Naive B cell (primary cell): ENCODE measurements at places on chromosomes 4 and X.

DNA sequence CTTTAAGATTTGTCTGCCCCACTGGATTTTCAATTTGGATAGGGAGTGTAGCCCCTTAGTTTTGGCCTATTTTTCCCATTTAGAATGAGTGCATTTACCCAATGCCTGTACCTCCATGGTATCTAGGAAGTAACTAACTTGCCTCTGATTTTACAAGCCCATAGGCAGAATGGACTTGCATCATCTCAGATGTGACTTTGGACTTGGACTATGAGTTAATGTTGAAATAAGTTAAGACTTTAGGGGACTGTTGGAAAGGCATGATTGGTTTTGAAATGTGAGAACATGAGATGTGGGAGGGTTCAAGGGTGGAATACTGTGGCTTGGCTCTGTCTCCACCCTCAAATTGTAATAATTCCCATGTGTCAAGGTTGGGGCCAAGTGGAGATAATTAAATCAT lies 2480.2 kb downstream of the PCDH7 start:
- no peak overlapping the region for H3K4me3 ChIP-seq
- no peak overlapping the region for H3K27ac ChIP-seq
- no peaks in the 10 kb centered on the region for H3K4me1 ChIP-seq
- H3K27me3 ChIP-seq, result no peaks in the 10 kb centered on the region
- H3K36me3 ChIP-seq, result no peaks in the 10 kb centered on the region

- no peaks in the 10 kb centered on the region for H3K36me3 ChIP-seq
- H3K27ac ChIP-seq, result no peak within 1 kb of the TSS
- no peaks in the 10 kb centered on the region for H3K27me3 ChIP-seq
Observed at GRCh38 chrX:49878834-49879655, at the start of gene USP27X. Gene USP27X, plus strand, starts transcription at chrX:49879484. Its CDS starts 824 bp downstream, at chrX:49880308.

GRCh38 chrX:141278306-141278705 lies 36.0 kb upstream of the SPANXC start:
- H3K27ac ChIP-seq, result no peak overlapping the region
- no peaks in the 10 kb centered on the region for H3K4me1 ChIP-seq
- H3K27me3 ChIP-seq, result no peaks in the 10 kb centered on the region
- no peak overlapping the region for H3K4me3 ChIP-seq
- DNase-seq, result no peak

DNA sequence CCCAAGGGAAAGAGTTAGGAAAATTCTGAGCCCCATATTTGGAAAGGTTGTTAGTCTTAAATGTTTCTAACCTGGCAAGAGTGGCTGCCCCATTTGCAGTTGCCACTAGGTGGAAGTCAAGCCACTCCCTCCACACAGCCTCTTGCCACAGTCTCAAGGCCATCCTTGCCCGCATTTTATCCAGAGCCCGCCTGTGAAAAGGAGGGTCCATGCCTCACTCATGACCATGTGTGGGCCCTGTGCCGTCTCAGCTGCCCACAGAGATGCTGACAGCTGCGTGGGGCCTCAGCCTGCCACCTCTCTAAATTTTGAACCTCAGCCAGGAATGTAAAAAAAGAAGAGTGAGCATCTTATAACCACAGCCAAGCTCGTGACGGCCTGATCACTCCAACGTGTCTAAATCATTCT lies 201.5 kb upstream of the FAM241A start:
- no peaks in the 10 kb centered on the region for H3K36me3 ChIP-seq
- no peak overlapping the region for H3K4me3 ChIP-seq
- no peak for DNase-seq
- H3K27ac ChIP-seq, result no peak overlapping the region

DNA sequence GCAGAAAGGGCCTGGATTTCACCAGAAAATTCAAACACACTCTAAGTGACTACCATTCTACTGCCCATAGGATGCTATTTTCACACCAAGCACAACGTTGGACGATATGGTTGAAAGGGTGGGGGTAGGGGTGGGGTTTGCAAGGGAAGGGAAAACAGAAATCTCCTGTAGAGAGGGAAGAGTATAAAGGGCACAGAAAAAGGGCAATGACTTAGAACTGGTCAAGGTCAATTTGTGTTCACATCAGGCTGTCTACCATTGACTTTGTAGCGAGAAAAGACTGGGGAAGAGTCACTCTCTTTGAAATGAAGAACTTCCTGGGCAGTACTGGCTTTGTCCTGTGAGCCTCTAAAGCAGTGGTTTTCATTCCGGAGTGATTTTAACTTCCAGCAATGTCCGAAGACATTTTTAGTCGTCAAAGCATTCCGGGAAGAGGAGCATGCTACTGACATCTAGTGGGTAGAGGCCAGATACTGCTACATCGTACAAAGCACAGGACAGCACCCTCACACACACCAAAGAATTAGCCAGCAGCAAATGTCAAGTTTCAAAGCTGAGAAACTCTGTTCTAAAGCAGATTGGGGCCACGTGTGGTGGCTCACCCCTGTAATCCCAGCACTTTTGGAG lies 48.4 kb upstream of the SLC7A3 start:
- peaks cover 8% of the 10 kb centered on the region for H3K27me3 ChIP-seq
- no peak for DNase-seq
- H3K4me1 ChIP-seq, result no peaks in the 10 kb centered on the region
- peak overlapping the region; percentile 22 for H3K4me3 ChIP-seq
- H3K27ac ChIP-seq, result no peak overlapping the region
- H3K36me3 ChIP-seq, result no peaks in the 10 kb centered on the region

DNA sequence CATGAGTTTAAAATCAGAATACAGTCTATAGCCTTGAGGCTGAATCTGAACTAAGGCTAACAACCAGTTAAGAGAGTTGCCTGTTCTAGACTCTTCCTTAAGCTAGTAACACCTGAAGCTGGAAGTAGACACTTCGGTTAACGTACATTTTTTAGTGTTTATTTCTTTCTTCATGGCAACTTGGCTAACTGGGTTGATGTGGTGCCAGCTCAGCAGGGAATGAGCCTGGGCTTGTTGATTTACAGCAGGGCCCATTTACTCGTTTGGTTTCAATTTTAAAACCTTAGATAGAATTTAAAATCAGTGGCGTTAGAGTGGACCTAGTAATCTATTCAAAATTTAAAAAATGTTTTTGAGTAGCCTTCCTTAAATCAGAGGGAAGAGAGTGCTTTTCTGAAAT lies 137.6 kb upstream of the ESX1 start:
- no peaks in the 10 kb centered on the region for H3K36me3 ChIP-seq
- no peaks in the 10 kb centered on the region for H3K4me1 ChIP-seq
- DNase-seq, result no peak
- H3K27me3 ChIP-seq, result no peaks in the 10 kb centered on the region
- H3K4me3 ChIP-seq, result no peak overlapping the region

DNA sequence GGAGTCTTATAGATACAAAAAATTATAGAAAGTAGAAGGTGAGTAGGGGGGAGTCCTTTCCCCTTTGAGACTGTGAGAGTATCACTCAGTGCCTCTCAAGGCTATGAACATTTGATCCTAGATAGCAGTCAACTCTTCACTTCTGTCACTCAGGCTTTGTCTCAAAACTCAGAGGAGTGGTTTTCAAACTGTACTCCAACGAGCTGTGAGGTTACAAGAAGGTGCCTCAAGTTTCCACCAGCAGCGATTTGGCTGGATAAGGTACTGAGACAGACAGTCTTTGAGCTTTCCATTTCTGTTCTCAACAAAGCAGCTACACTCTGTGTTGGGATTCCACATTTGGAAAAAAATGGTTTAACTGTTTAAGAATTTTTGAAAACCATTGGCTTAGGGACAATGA lies 48.0 kb upstream of the NDST3 start:
- no peak for DNase-seq
- H3K27ac ChIP-seq, result no peak overlapping the region
- no peaks in the 10 kb centered on the region for H3K36me3 ChIP-seq
- no peaks in the 10 kb centered on the region for H3K27me3 ChIP-seq
- H3K4me1 ChIP-seq, result no peaks in the 10 kb centered on the region
- H3K4me3 ChIP-seq, result no peak overlapping the region

DNA sequence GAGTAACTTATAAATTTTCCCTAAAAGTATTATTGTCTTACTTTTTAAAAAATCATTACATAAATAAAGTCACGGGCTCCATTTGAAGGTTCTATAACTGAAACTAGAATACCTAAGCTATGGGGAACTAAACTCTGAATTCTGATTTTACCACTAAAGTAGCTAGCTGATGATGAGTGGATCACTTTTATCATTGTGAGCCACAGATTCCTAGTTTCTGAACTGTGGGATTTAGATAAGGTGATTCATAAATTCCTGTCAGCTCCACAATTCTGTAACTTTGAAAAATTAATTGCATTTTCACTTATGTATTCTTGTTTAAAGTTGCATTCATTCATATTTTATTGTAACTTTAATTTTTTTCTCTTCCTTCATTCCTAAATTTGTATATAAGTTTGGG lies 540.9 kb downstream of the GBA3 start:
- no peak for DNase-seq
- H3K27ac ChIP-seq, result no peak overlapping the region
- H3K36me3 ChIP-seq, result no peaks in the 10 kb centered on the region
- no peaks in the 10 kb centered on the region for H3K4me1 ChIP-seq

GRCh38 chrX:21723084-21723483 lies 34.8 kb downstream of the SMPX start:
- no peak overlapping the region for H3K4me3 ChIP-seq
- peaks cover 6% of the 10 kb centered on the region for H3K27me3 ChIP-seq
- no peaks in the 10 kb centered on the region for H3K4me1 ChIP-seq
- H3K36me3 ChIP-seq, result no peaks in the 10 kb centered on the region
